ENCODE measurements at places on chromosomes 1 and 21.

DNA sequence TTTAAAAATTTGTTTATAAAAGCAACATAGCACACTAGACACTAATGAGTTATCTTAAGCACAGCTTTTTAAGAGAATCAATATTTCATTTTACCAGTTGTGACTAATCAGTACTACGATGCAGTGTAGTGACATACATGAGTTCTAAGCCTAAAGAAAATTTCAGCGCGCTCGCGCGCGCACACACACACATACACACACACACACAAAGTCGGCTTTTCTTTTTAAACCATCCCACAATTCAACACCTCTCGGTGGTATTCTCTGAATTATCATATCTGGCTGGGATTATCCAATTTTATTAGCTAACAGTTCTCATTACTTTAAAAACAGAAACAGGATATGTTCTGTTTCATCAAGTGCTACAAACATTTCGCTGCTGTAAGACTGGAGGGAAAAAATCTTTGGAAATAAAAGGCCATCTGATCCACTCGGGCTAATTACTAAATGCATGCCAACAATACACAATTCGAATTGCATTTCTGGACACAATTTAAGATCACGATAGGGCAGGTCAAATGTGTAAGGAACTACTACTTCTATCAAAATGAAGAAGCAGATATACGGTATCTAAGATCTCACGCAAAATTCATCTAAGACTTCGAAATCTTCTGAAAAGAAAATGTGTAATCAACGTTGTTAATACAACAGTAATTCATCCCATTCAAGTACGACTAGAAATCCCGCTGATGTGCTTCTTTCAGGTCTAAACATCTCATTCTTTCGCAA is 1.2 kb downstream of the TUT4 start:
- DNase-seq = peak; percentile 37

GRCh38 chr1:165738794-165739193 is 29.9 kb downstream of the TMCO1 start:
- no peak for DNase-seq

GRCh38 chr21:44255511-44255981 is 6.2 kb downstream of the DNMT3L start:
- no peak for DNase-seq

DNA sequence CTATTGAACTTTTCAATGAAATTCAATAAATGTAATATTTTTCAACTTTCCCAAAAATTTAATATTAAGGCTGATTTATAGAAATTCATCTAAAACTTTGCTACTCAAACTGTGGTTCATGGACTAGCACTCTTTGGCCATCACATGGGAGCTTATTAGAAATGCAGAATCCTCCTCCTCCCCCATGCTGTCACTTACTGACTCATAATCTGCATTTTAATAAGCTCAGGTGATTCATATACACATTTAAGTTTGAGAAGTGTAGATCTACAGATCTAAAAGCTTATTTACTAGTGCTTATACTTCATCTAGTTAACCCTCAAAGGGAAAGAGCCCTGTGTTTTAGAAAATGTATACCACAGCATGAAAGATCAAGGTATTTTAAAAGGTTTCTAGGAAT is 84.3 kb downstream of the HS2ST1 start:
- DNase-seq = no peak

DNA sequence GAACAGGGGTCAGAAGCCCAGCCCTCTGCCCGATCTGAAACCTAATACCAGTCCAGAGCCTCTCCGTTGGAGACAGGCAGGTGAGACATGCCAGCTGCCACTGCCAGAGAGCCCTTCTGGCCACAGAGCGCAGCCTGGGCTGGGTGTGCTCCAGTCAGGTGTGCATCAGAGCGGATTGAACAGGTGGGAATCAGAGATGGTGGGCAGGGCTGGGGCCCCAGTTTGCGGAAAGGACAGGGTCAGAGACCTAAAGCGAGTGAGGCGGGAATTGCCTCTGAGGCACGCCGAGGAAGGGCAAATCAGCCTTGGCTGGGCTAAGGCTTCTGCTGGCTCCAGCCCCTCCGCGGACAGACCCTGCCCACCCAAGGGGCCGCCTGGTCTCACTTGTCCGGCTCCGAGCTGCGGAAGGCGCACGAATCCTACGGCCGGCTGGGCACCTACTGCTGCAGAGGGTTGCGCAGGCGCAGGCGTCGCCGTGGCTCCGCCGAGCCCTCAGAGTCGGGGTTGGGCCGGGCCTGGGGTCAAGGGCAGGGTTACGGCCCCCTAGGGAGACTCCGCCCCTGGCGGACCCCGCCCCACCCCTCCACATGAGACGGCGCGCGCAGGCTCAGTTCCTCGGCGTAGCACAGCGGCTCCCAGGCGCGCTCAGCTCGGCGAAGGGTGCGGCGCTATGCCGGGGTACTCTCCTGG is 10.3 kb downstream of the CPLANE2 start:
- peak; percentile 19 for DNase-seq

GRCh38 chr1:183837062-183837461 is 32.1 kb downstream of the RGL1 start:
- no peak for DNase-seq

DNA sequence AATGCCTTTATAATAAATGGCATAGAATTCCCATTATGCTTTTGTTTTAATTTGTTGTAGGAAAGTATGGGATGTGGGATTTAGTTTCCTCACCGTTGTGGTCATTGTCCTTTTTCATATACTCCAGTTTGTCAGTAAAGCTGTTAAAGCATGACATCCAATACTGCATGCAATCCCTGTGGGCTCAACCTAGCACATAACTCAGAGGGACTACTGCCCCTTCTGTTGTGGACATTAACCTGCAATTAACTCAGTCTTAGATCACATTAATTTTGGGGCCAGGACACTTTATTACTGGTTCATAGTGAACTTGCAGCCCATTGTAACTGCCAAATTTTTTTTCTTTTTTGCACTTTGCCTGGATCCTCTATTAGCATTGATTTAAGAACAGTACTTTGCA is 112.5 kb downstream of the DNM3 start:
- no peak for DNase-seq

GRCh38 chr1:49677706-49678105 is 346.0 kb downstream of the AGBL4 start:
- no peak for DNase-seq

GRCh38 chr21:32412162-32413014 is at the start of gene EVA1C:
Gene EVA1C, plus strand, starts transcription at chr21:32412706. Its CDS starts 148 bp downstream, at chr21:32412854.
- DNase-seq = peak; percentile 68

DNA sequence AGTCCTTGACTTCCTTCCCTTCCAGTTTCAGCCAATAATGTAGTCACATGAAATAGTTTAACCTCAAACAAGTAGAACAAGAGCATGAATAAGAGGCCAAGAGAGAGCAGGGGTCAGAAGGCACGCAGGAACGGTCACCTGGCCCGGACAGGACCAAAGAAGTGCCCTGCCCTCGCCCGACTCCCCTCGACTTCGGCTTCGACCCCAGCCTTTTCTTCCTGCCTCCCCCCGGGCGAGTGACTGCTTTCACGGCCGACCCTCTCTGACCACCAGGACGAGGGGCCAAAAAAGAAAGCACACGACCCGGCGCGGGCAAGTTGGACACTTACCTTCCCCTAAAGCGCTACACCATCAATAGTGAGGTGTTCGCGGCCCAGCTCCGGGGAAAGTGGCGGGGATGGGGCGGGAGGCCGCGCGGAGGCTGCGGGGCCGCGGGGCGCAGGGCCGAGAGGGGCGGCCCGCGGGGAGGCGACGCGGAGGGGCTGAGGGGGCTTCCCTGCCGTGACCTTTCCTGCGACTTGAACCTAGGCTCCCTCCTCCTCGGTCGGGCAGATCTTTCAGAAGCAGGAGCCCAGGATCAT is 519 bp downstream of the RERE start:
- DNase-seq = peak; percentile 39

GRCh38 chr1:90854397-90854924 is 137.4 kb upstream of the BARHL2 start:
- DNase-seq = no peak

- DNase-seq = no peak
These were observed 21.8 kb upstream of the DYNLT5 start for GRCh38 chr1:66730462-66730861.

DNA sequence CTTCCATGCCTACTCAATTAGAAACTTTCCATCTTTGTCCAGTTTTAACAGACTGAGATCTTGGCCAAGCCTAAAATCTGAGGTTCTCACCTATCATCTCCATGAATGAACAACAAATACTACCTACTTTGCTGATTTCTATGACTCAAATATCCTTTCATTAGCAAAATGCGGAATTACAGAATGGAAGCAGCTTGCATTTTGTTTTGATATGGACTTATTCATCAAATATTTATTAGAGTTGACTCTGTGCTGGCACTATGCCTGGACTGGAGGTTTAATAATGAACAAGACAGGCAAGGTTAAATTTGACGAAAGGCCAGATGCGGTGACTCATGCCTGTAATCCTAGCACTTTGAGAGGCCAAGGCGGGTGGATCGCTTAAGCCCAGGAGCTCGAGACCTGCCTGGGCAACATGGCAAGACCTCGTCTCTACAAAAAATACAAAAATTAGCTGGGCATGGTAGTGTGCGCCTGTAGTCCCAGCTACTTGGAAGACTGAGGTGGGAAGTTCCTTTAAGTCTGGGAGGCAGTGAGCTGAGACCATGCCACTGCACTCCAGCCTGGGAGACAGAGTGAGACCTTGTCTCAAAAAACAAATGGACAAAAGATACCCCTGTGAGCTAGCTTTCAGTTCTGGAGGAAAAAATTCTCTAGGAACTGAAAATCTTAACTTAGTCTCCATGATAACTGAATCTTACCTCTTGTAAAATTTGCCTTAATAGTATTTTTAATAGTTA is 29.4 kb upstream of the SOD1 start:
- DNase-seq = no peak

DNA sequence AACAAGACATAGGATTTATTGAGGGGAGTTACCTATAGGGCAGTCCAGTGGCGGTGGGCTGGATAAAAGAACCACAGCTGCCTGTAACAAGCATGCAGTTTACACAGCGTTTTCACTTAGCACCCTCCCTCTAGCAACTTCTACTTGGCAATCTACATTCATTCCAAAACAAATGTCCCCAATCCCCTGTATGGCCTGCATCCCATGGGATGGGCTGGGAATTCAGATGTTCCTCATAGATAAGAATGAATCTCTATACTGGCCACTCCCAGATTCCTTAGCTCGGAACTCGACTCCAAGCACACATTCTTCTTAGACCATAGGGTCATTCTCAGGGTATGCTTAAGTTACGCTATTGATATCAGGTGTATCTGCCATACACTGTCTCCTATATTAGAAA is 33.3 kb downstream of the PCP4 start:
- no peak for DNase-seq

DNA sequence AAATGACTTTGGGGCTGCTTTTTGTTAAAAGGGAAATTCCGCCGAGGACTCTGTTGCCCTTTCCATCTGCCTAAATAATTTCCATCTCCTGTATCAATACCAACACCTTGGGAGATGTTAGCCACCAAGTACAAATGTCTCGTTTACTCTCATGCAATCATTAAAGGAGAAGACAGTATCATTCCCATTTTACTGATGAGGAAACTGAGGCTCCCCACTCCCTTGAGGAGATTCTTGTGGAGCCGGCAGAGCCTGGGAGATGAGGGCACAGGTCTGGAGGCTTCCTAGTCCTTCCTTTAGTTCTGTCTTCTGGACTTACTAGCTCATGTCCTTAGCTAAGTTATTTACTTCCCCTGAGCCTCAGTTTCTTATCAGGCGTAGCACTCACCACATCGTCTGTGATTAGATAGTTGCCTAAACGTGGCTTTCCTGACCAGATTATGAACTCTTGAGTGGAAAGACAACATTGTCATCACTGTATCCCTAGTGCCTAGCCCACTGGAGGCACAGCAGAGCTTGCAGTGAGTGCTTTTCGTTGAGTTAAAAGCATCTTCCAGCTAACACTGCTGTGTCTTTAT is 81.6 kb downstream of the ADSS2 start:
- no peak for DNase-seq

- DNase-seq = no peak
These were observed 23.5 kb downstream of the PANK4 start for GRCh38 chr1:2502661-2503553.

DNA sequence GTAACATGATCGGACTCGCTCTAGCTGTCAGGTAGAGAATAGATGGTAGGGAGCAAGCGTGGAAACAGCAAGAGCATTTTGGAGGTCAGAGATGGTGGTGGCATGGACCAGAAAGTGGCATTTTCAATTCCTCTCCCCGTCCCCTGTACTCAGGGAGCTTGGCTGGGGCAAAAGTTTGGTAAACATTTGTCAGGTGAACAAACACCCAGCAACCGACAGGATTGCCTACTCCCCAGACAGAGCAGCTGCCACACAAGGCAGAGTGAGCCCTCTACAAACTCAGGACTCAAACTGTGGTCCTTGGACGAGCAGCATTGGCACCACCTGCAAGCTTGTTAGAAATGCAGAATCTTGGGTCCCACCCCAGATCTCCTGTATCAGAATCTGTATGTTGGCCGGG is 14.3 kb downstream of the PTAFR start:
- no peak for DNase-seq

- DNase-seq = no peak
These were observed 73.7 kb downstream of the ADGRL2 start for GRCh38 chr1:81874461-81874860.

GRCh38 chr1:233725423-233725822 is 111.5 kb downstream of the KCNK1 start:
- no peak for DNase-seq

GRCh38 chr1:45122724-45123123 is 83.7 kb downstream of the ZSWIM5 start:
- no peak for DNase-seq

DNA sequence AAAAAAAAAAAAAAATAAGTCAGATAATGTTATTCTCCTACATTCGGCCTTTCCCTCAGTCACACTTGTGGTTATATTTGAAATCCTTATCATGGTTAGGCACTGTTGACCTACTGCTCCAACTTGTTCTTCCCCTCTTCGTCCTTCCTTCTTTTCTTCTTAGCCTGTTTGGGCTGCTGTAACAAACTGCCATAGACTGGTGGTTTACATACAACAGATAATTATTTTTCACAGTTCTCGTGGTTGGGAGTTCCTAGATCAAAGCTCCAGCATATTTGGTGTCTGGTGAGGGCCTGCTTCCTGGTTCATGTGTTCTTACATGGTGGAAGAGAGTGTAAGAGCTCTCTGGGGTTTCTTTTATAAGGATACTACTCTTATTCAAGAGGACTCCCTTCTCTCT is 73.4 kb downstream of the RABGAP1L start:
- DNase-seq = no peak

- DNase-seq = no peak
These were observed 4.2 kb upstream of the GPR61 start for GRCh38 chr1:109535481-109535880.

DNA sequence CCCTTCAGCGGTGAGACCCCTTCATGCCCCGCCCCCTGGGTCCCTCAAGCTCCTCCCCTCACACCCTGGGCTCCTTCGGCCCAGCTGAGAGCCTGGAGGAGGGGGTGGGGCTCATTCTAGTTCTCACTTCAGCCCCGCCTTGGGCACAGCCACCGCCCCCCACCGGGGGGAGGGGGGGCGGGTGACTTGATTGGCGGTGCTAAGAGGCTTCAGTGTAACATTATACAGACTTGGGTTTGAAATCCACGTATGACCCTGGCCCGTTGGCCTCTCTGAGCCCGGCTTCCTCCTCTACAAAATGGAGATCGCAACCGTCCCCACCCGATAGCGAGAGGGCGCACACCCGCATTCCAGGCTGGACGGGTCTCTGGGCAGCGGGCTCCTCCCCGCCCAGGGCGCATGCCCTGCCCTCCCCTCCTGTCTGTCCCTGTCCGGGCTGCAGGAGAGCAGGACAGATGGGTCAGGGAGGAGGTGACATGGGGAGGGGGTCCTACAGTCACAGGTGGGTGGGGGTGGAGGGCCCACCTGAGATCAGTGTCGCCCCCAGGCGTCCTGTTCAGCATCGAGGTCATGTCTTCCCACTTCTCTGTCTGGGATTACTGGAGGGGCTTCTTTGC is 5.1 kb downstream of the CLCNKB start:
- DNase-seq = no peak

- DNase-seq = peak; percentile 66
These were observed 196.3 kb downstream of the SDCCAG8 start for GRCh38 chr1:243452092-243452491.
